ENCODE measurements at places on chromosomes 12 and 14.
A peak's percentile ranks its signal among the peaks of the same experiment; 100 is the strongest.

DNA sequence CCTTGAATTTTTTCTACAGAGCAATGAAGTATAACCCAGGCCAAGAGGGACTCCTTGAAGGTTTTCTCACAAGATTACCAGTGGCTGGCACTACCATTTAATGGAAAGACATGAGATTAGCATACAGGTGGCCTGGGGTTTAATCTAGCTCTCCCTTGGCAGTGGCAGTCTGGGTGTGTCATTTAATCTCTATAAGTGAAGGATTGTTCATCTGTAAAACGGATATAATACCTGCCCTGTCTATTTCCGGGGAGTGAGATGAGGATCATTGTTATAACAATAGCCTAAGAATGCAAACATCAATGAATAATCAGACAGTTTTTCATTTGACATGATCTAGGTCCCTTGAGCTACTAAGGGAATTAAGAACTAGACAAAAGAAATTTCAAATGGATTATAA, 168.7 kb upstream of the CPNE8 start:
- no peak for DNase-seq
- H3K27ac ChIP-seq: no peak overlapping the region
- H3K4me1 ChIP-seq: no peaks in the 10 kb centered on the region
- H3K4me3 ChIP-seq: no peak overlapping the region
- H3K36me3 ChIP-seq: no peaks in the 10 kb centered on the region

DNA sequence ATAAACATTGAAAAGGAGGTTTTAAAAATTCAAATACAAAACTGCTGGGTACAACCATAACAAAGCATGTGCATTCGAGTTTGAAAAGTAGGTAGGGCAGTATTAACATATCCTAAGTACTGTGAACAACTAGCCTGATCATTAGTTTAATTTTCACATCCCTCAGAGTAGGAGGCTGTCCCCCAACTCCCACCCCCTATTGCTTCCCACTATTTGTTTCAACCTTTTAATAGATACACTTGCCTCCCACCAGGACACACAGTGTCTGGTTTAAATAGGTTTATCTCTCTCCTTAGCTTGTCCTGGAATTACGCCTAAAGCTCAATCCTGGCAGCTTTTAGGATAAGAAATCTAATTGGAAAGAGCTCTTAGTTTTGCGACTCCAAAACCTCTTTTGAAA, 2.1 kb downstream of the TAOK3 start:
- H3K4me3 ChIP-seq: peak overlapping the region; percentile 90
- H3K4me1 ChIP-seq: peaks cover 39% of the 10 kb centered on the region
- no peak overlapping the region for H3K27ac ChIP-seq
- H3K36me3 ChIP-seq: peaks cover 6% of the 10 kb centered on the region
- DNase-seq: no peak

DNA sequence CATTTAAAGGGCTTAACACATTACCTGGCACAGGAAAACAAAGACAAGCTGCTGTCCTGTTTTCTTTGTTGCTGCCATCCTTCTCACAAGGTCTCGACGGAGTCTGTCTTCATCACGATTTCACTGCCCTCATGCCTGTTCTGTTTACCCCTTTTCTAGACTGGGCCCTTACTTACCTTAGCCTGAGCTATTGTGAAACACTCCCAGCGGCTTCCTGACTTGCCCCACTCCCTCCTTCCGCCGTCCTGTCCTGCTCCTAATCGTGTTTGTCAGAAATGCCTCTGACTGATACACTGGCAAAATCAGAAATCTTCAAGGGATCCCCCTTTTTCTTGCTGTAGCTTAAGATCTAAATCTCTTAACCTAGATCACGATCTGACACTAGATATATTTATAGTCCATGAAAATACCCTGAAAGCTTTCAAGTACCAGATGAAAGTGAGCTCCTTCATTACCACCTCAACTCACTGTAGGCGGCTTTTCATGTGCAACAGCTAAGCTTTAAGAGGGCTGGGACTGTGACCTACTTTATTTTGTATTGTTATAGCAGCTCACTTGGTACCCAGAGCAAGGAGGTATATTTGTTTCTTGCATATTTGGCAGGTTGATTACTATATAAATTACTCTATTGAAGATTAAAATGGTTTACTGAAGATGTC, 32.1 kb downstream of the TECPR2 start:
- peak overlapping the region; percentile 10 for H3K4me3 ChIP-seq
- DNase-seq: no peak
- peaks cover 36% of the 10 kb centered on the region for H3K36me3 ChIP-seq
- H3K4me1 ChIP-seq: peaks cover 16% of the 10 kb centered on the region

DNA sequence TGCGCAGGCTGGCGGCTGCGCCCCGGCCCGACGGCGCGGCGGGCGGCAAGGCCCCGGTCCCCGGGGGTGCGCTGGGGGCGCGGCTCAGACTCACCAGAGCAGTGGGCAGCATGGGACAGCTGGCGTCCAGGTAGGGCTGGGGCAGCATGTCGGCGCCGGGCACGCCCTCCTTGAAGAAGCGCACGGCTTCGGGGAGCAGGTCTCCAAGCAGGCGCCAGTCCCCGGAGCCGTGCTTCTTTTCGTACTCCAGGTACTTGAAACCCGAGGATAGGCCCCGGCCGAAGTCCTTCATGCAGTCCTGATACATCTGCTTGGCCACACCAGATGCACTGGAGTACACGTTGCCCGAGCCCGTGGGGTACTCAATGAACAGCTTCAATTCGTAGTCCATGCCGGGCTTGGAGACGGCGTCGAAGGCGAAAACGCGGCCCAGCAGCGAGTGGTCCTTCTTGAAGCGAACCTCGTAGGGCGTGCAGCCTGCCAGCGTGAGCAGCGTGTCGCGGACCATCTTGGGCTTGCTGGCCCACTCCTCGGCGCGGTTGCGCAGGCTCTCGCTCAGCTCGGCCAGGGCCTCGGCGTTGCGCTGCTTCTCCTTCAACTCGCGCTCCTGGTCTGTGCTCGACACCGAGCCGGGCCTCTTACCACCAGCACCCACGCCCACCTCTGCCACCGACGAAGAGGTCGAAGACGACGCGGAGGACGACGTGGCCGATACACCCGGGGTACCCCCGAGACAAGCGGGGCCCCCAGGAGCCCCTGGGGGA, 2.2 kb downstream of the IRF2BPL start:
- DNase-seq: no peak
- H3K27me3 ChIP-seq: no peaks in the 10 kb centered on the region
- H3K36me3 ChIP-seq: peaks cover 46% of the 10 kb centered on the region
- H3K4me1 ChIP-seq: peaks cover 68% of the 10 kb centered on the region
- peak overlapping the region; percentile 83 for H3K4me3 ChIP-seq

DNA sequence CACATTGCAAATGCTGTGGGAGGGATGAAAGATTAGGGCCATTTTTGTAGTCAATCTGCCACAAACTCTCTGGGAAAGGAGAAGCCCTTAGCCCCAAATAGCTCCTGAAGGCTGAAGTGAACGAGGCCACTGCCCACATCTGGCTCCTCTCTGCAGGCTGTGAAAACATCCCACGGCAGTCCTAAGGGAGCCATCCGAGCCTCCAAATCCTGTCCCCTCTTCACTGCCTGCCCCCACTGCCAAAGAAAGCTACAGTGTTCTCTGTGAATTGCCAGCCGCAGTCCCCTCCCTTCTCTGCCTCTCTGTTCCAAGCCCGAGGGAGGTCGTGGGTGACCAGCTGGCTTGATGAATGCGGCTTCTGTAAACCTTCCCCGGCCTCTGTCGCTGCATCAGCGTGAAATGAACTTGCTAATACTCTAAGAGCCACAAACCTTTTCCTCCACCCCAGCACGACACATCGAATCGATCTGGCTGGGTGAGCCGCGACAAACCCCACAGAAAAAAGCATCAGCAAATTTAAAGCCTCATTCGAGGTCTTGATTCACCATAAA, 180.7 kb upstream of the NRXN3 start:
- no peak overlapping the region for H3K27ac ChIP-seq
- no peak overlapping the region for H3K4me3 ChIP-seq
- H3K4me1 ChIP-seq: no peaks in the 10 kb centered on the region
- no peak for DNase-seq

GRCh38 chr14:76780058-76780345, 18.7 kb downstream of the VASH1 start:
- peaks cover 37% of the 10 kb centered on the region for H3K4me1 ChIP-seq
- H3K36me3 ChIP-seq: peaks cover 49% of the 10 kb centered on the region
- DNase-seq: no peak

DNA sequence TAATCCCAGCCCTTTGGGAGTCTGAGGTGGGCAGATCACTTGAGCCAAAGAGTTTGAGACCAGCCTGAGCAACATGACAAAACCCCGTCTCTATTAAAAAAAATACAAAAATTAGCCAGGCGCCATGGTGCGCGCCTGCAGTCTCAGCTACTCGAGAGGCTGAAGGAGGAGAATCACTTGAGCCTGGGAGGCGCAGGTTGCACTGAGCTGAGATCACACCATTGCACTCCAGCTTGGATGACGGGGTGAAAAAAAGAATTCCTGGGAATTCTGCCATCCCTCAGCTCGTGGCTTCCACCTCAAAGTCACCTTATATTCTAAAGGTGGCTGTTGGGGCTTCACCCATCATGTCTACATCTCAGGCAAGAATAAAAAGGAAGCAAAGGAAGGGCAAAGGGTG, 12.9 kb downstream of the BCL2L14 start:
- peaks cover 2% of the 10 kb centered on the region for H3K4me1 ChIP-seq
- H3K27ac ChIP-seq: no peak overlapping the region
- no peaks in the 10 kb centered on the region for H3K36me3 ChIP-seq
- H3K4me3 ChIP-seq: no peak overlapping the region

GRCh38 chr12:121536899-121537813, 43.7 kb downstream of the KDM2B start:
- no peaks in the 10 kb centered on the region for H3K27me3 ChIP-seq
- DNase-seq: peak; percentile 74
- peaks cover 18% of the 10 kb centered on the region for H3K36me3 ChIP-seq
- peaks cover 49% of the 10 kb centered on the region for H3K4me1 ChIP-seq
